ENCODE measurements at places on chromosomes 4 and X.

GRCh38 chrX:50430917-50431575 is 39.6 kb downstream of the DGKK start:
- DNase-seq: no peak

GRCh38 chr4:168908851-168909273 is 101.2 kb downstream of the CBR4 start:
- DNase-seq: no peak

- DNase-seq: no peak
These were observed 64.4 kb upstream of the ACSL4 start for GRCh38 chrX:109797311-109797975.

GRCh38 chr4:76011018-76011670 is 3.8 kb upstream of the CXCL9 start:
- DNase-seq: no peak

GRCh38 chr4:115648786-115649185 is 535.4 kb upstream of the NDST4 start:
- no peak for DNase-seq

- no peak for DNase-seq
These were observed 22.4 kb upstream of the RBPJ start for GRCh38 chr4:26298198-26298947.

DNA sequence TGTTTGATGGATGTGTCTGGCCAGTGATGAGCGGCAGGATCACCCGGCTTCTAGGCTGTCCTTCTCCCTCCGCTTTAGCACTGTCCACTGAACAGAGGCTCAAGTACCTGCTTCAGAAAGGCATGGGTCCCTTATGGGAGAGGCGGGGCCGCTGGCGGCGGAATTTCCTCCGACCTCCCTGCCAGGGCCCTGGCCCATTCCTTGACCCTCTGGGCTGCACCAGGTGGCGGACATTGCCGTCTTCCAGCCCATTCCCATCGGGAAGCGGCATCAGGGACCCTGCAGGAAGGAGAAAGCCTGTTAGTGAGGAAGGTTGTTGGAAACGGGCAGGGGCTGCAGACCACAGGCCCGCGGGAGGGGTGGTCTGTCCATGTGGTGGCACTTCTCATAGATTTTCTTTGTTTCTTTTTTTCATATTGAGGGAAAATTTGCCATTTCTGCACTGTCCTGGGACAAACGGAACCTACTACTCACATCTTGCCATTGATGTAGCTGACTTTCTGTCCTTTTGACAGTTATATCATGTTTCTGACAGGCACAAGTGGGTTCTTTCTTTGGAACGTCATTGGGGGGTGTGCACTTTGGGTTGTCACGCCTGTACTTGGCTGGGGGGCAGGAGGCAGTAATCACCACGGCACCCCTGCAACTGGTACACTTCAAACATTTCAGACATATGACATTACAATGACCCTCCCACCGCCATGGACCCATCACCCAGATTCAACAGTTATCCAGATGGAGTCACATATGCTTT is 6.1 kb downstream of the APLN start:
- no peak for DNase-seq

DNA sequence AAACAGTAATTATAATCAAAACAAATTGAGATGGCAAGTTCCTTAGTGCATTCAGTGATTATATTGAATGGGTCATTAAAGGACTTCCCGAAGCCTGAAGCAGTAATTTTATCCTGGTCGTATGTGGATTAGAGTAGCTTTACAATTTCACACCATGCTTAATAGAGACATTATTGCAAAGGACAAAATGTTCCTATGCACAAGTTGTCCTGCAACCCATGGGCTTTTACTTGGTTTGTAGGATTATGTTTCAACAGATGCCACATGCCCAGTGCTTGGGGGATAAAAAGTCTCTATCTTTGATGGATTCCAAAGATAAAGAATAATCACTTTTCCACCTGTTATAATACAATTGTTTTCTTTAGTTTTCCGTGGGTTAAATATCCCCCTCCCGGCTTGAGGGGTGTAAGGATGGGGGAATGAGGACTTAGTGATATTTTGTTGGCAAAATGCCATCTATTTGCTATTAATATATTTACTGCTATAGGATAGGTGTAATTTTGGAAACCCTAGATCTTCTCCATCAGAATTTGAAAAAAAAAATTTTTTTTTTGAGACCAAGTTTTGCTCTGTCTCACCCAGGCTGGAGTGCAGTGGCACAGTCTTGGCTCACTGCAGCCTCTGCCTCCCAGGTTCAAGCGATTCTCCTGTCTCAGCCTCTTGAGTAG is 156.5 kb upstream of the ETNPPL start:
- DNase-seq: no peak

DNA sequence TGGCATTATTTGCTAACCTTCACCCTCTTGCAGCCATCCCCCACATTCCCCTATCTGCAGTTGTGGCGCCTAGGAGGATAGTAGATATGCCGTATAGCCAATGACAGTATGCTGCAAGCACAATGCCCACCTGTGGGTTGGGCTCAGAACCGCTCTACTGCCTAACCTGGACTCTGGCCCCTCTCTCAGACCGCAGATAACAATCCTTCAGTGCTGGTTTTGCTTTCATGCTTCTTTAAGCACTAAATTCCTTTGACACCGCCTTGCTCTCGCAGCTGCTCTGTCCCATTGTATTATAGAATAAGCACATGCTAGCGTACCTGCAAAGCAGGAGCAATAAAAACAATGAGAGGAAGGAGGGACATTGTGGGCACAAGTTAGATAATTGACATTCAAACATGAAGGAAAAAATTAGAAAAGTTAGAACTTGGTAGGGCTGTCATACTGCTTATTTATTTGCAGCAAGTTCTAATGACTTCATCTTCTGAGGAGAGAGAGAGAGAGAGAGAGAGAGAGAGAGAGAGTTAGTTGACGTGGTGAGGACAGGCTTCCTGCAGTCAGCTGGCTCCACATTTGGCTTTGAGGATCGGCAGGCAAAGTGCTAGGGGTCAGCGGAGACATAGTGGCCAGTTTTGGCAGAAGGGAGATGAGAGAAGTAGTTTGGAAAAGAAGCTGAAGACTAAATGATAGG is 55.8 kb downstream of the WWC2 start:
- no peak for DNase-seq
